Activated T-cell treated with anti-CD3 and anti-CD28 coated beads, Interleukin-2, amount 50 U/mL, for 72 hours (primary cell): ENCODE measurements at places on chromosomes 1 and 21. TPM values are rescaled to one million over a fixed set of nuclear protein-coding genes. Genes with fewer than 3 reads are reported as not detected.

DNA sequence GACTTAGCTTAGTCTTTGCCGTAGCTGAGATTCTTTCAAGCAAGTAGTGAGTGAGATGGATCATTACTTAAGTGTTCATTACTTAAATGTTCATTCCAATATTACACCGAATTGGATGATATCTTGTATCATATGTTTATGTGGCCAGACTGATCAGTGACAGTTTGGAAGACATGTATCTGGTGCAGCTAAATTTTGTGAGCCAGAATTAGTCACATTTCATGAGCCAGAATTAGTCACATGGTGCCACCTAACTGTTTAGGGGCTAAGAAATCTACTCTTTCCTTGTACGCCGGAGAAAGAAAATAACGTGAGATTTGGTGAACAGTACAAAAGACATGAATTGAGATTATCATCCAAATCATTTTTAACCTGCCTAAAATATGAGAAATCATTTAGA is 355.6 kb downstream of the USP25 start:
- H3K4me1 ChIP-seq, result no peaks in the 10 kb centered on the region
- DNase-seq, result no peak
- H3K36me3 ChIP-seq, result no peaks in the 10 kb centered on the region
- H3K4me3 ChIP-seq, result no peak overlapping the region
- H3K27ac ChIP-seq, result no peak overlapping the region

- no peak overlapping the region for H3K4me3 ChIP-seq
- H3K4me1 ChIP-seq, result peaks cover 27% of the 10 kb centered on the region
- H3K36me3 ChIP-seq, result peaks cover 1% of the 10 kb centered on the region
- DNase-seq, result no peak
- no peak overlapping the region for H3K27ac ChIP-seq
These were observed 12.6 kb upstream of the S100B start for GRCh38 chr21:46617267-46618051.

DNA sequence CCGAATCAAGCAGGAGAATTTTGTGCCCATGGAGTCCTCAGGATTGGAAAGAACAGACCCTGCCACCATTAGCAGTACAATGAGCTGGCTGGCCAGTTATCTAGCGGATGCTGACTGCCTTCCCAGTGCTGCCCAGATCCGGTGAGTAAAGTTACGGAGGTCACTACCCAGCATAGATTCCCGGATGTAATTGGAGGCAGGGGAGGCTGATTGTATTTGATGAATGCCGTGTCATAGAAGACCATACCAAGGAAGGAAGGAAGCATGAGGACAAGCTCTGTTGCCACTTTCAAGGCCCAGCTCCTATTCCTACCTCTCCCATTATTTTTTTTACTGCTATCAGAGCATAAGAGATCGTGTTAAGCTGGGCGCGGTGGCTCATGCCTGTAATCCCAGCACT is 26.2 kb upstream of the VAMP3 start:
- H3K27ac ChIP-seq, result no peak overlapping the region
- DNase-seq, result no peak
- no peaks in the 10 kb centered on the region for H3K4me1 ChIP-seq
- H3K4me3 ChIP-seq, result no peak overlapping the region
- H3K27me3 ChIP-seq, result no peaks in the 10 kb centered on the region
- H3K36me3 ChIP-seq, result no peaks in the 10 kb centered on the region

GRCh38 chr21:16330082-16330907 is 600.5 kb downstream of the USP25 start:
- H3K27ac ChIP-seq, result no peak overlapping the region
- no peaks in the 10 kb centered on the region for H3K4me1 ChIP-seq
- H3K27me3 ChIP-seq, result no peaks in the 10 kb centered on the region

The TTC13 gene
- total RNA-seq, result 18.6 TPM

The AGO1 gene
- 33.0 TPM for total RNA-seq

GRCh38 chr1:55049914-55050278 is 10.5 kb downstream of the PCSK9 start:
- H3K27ac ChIP-seq, result no peak overlapping the region
- H3K4me1 ChIP-seq, result no peaks in the 10 kb centered on the region
- H3K27me3 ChIP-seq, result no peaks in the 10 kb centered on the region
- no peaks in the 10 kb centered on the region for H3K36me3 ChIP-seq
- H3K4me3 ChIP-seq, result no peak overlapping the region

The ATAD3C gene
- total RNA-seq, result 3.7 TPM

DNA sequence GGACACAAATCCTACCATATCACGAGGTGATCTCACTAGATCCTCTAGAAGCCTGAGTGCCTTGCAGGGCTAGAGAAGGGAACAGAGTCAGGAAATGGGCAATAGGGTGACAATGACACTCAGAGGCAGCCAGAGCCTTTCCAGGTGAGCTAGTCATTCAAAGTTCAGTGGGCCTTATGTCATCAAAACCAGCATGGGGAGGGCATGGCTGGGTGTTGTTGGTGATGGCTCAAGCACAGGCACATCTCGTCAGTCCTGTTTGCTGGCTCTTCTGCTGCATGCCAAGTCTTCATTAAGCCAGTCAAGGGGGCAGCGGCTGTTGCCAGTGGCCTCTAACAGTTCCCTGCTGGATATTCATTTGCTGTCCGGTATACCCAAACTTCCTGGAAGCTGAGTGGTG is 99.6 kb upstream of the USP24 start:
- peaks cover 6% of the 10 kb centered on the region for H3K27me3 ChIP-seq
- no peak for DNase-seq
- no peak overlapping the region for H3K4me3 ChIP-seq
- no peak overlapping the region for H3K27ac ChIP-seq
